ENCODE measurements at places on chromosomes 1 and 21.

DNA sequence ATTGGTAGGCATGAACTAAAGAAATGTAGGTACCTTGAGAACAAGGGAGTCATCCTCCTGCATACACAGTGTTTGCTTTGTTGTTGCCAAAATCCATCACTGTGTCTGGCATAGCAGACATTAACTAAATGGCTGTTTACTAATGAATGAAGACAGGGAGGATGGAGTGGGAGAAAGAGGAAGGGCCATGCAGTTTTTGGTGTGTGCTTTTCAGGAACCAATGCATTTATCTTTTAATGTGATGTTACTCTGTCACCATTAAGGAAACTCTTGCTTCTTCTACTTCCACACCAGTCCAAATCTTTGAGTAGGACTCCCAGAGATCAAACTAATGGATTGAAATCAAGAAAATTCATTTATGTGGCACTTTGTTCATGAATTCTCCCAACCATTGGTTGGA, 55.6 kb upstream of the DUSP10 start:
- no peak for DNase-seq

DNA sequence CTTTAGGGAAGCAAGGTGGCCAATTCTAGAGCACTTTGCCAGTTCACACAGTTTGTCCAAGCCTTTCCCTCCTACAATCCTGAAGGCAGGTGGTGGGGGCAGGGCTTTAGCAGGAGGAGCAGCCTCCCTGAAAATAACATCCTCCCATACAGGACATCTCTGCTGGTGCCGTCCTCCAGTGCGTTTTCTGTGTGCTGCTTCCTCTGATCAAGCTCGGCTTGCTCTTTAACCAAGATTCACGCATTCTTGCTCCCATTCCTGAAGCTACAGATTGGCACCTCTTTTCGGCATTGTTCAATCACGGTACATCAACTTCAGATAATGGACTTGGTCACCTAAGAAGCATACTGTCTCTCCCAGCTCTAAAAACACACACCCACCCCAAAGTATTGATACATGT, 7.5 kb upstream of the DPT start:
- no peak for DNase-seq

GRCh38 chr1:1090424-1091343, 16.6 kb upstream of the RNF223 start:
- DNase-seq, result no peak

- DNase-seq, result no peak
Observed at GRCh38 chr21:41976611-41977010, 22.8 kb upstream of the C2CD2 start.

DNA sequence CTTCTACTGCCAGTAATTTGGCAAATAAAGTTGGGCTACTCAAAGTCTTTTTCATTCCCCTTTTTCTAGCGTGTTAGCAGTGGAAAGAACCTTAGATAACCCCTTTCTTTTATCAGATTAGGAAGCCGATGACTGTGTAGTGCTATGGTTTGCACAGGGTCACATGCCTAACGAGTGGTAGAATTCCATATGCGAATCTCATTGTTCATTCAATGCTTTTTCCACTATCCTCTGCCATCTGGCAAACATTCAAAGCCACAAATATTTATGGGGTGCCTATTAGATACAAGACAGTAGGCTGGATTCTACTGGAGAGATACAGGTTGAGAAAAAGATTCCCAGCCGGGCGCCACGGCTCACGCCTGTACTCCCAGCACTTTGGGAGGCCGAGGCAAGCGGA, 14.9 kb upstream of the IER5 start:
- no peak for DNase-seq

DNA sequence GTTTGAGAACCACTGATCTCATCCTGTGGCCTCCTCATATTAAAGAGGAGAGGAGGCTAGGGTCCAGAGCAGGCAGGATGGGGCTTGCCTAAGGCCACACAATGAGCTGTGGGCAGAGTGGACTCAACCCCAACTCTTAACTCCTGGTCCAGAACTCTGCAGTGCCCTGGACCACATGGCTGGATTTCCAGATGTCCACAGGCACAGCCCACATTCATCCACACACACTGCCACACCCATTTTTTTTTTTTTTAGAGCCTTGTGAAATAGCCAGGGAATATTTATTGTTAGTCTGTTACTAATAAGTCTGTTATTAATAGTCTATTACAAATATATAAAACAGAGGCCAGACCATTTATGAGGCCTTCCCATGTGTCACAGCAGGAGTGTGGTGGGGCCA, 192.2 kb downstream of the TRABD2B start:
- DNase-seq, result no peak

- DNase-seq, result no peak
Observed at GRCh38 chr1:228463559-228464455, 23.4 kb upstream of the RNF187 start.

DNA sequence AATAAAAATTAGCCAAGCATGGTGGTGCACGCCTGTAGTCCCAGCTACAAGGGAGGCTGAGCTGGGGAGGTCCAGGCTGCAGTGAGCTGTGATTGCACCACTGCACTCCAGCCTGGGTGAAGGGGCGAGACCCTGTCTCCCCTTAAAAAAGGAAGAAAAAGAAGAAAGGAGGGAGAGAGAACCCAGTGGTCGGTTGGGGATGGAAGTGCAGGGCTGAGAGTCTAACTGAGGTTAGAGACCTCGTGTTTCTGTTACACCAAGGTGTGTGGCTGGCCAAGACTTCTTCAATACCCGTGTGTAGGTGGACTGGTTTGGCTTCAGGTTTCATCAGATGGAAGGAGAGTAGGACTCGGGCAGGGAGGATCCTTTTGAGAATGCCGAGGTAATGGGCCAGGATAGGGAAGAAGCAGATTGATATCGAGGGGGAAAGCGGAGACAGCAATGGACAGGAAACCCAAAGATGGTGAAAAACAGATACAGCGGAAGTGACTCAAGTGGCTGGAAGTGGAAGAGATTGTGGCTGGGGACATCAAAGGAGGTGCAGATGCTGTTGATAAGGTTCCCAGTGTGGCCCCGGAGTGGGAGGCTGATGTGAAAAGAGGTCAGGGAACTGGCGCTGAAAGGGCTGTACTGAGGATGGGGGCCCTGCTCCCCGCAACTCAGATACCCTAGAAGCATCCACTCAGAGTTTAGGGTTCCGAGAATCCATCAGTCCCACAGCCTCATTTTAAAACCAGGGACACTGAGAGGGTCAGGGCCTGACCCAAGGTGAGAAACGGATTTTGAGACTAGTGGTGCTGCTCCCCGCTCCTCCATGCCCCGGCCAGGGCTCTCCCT, 681 bp upstream of the UBXN10 start:
- no peak for DNase-seq

DNA sequence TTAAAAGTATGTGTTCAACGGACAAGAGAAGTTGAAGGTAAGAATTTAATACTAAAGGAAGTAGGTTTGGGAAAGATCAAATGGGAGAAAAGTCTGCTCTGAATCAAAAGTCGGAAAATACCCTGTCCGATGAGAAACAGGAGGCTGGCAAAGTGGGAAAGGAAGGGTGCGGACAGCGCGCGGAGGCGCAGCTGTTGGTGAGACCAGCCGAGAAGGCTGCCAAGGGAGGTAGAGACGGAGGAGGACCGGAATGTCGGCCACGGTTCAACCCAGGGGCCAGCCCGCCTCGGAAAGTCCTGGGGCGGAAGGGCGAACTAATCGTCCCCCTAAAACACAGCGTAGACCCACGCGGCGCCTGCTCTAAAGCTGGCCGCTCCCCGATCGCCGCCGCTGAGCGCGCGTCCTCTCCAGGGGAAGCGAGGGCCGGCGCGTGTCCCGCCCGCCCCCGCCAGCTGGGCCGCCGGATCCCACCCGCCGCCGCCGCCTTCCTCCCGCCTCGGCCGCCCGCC, 639 bp upstream of the SPATA1 start:
- DNase-seq, result peak; percentile 35

GRCh38 chr1:201966171-201966570, 10.9 kb downstream of the TIMM17A start:
- DNase-seq, result no peak

- no peak for DNase-seq
Observed at GRCh38 chr1:101241485-101242225, 4.8 kb downstream of the S1PR1 start.

GRCh38 chr1:35808450-35809113, 766 bp downstream of the AGO4 start:
- peak; percentile 4 for DNase-seq

DNA sequence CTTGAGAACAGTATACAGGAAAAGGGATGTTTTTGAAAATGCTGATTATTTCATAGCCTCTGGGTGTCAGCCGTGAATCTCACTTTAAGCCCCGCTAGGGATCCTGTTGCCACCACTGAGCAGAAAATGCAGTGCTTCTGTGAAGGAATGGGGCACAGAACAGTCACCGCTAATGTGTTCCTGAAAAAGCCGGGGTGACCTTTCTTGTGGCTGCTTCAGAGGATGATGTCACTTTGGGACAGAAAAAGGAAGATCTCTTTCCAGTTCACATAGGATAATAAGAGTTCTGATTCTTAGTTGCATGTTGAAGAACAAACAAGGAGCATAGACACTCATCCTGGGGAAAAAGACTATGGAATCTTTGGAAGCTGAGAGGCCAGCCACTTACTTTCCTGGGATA, 349.6 kb downstream of the DISC1 start:
- DNase-seq, result no peak

- no peak for DNase-seq
Observed at GRCh38 chr1:242128951-242129502, 130.1 kb upstream of the MAP1LC3C start.

DNA sequence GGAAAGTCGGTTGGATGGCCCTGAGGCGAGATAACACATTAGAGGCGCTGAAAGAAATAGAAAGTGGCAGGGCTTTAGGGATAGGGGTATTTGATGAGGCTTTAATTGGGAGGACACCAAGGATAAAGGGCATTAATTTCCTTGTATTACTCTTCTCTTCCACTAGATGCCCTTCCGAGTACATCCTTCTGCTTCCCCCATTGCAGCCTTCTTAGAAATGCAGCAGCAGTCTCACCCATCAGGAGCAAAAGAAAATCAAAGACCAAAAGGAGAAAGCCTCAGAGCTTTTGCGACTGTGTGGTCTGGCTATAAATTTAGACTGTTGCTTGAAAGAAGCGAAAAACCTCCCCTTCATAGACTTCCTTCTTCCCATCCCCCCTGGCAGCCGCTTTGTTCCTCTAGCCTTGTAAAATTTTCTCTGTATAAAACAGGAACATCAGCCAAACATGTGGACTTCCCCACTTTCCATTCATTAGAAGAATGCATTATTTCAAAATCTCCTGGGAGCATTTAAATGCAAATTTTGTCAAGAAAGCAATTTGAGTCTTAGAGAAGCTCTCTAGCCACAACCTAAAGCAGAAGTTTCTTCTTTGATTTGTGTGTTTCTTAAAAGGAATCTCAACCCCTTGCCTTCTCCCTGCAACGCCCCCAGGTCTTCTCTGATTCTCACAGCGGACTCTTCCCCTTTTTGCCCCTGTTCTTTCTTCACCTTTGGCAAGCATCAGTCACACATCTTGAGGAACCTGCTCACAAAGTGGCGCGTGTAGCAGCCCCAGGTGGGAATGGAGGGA, 76.6 kb downstream of the NDUFS5 start:
- no peak for DNase-seq

DNA sequence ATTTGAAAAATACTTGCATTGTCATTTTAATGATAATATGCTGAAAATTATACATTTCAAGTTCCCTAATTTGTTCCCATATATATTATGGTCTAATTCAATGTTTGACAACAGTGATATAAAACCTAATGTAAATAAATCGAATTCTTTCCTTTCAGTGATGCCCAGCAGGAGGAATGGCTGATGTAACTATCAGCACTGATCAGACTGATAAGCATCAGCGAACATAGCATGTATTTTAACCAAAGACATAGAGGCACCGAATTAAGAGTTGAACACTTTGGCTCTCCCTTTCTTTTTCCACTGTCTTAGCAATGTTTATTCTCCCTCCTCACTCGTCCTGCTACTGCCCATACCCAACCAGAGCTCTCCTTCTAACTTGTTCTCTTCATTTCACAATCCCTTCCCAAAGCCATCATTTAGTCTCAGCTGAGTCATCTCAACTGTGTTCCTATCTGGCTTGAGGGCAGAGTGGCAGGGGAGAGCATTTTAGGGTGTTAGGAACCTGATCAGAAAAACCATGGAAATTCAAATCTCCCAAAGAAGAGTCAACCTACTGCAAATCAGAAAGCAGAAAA, 58.8 kb upstream of the C1orf115 start:
- no peak for DNase-seq

- DNase-seq, result no peak
Observed at GRCh38 chr1:79667166-79667565, 660.6 kb upstream of the ADGRL4 start.

GRCh38 chr1:162070825-162071224, 1.3 kb downstream of the NOS1AP start:
- DNase-seq, result no peak

GRCh38 chr1:229224308-229224707, 46.6 kb upstream of the RAB4A start:
- DNase-seq, result no peak

DNA sequence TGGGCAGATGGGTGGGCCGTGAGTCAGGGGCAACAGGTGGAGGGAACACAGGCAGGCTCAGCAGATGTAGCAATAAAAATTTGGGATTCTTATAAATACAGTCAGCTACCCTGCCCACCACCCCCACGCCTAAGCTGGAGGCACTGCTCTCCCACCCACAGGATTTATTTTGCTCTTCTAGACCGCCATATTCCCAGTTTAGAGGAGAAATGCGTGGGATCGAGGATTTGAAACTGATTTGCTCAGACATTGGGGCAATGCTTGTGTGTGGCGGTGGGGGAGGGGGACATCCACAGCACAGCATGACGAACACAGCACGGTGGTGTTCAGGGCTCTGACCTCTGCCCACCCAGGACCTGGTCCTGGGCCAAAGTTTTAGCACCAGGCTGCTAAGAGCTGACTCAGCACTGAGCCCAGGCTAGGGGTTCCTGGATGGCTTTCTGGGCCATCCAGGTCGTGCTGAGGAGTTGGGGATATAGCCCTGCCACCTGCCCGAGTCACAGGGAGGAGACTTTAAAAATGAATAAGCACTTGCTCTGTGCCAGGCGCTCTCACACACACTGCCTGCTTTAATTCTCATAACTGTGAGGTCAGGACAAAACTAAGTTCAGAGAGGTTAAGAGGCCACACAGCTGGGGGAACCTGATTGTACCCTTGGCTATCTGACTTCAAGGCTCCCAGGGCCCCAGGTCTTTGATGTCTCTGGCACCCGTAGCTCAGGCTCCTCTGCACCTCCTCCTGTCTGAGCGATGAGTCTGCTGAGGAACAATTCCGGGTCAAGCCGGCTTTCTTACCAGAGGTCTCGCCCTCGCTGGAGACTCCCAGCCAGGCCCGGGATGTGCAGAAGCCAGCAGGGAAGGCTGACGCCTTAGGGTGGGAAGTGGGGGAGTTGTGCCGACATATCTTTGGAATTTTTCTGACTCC, 29.4 kb upstream of the CSF1 start:
- DNase-seq, result no peak

DNA sequence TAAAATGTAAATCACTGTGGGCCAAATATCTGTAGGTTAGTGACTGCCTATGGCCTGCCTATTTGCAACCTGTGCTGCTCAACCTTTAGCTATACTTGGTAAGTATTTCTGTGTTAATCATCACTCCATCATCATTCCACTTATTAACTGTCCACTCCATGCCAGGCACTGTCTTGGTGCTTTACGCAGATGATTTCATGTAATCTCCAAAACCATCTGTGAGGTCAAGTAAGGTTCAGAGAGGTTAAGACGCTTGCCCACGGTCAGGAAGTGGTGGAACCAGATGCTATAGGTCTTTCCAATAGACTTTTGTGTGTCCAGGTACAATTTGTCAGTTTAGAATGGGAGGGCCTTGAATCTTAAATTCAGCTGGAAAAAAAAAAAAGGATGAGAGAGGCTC, 10.8 kb upstream of the PHACTR4 start:
- DNase-seq, result no peak

All from renal cortex interstitium (tissue), 15 donors.